HEK293T (cell line): ENCODE measurements at places on chromosomes 7 and 10.

DNA sequence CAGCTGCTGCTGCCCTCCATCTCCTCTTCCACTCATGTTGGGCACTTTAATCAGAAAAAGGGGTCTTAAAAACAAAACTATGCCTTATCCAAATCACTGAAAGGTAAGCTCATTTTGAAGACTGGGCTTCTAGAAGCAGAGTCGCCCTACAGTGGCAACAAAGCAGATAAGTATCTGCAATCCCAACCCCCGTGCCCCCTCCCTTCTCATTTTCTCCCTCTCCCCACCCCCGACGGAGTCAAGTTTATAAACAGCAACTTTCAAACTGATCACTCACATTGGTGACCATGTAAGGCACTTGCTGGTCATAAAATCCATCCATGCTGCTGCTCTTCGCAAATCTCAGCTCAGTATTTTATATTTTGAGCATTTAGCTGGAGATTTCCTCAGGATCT lies 738 bp downstream of the ETV1 start:
- DNase-seq: peak; percentile 8

DNA sequence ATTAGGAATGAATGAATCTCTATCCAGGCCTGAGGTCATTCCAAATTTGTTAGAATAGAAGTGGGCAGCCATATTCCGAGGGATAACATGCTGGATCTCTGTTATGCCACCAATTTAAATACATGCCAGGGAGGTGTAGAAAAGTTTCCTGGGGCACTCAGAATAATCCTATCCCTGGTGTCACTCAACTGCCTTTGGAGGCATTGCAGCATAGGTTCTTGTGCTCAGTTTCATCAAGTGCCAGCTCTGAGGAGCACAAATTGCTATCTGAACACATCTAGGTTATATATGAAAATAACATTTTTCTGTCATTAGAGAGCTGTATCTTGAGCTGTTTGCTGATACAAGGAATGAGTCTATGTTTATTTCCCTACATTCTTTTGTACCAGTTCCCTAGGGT lies 197.3 kb downstream of the CSTF2T start:
- no peak for DNase-seq

- no peak for DNase-seq
These were observed 47.3 kb downstream of the C10orf105 start for GRCh38 chr10:71671994-71672946.

DNA sequence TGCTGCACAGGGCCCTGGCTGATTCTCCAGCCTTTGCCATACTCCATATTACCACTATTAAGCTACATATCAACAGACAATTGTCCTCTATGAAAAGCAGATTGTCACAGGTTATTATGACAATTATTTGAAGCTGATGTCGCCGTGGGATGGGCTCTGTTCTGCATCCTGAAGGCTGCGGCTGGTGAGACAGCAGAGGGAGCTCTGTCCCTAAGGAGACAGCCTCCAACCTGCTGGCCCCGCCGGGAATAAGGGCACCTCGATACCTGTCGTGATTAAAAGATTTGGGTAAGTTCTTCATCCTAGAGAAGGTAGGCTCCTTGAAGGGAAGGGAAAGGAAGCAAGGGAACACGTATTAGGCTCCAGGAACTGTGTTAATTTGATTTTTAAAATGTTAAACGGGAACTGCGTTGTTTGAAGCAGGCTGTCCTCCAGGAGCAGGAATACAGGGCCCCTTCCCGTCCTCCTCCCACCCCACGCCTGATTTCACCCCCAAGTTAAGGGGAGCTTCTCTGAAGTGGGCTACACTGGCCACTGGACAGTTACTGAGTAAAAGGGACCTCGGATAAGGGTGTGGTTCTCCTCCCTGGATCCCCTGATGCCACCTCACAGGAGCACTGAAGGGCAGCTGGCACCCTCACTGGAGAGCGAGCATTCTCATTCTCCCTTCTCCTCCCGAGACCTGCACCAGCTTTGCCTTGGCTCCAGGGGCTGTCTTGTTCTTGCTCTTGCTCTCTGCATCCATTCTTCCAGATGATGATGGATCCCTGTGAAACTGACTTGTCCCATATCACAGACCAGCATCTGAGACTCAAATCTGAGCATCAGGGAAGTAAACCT lies 11.8 kb upstream of the TIAL1 start:
- DNase-seq: peak; percentile 63

- DNase-seq: peak; percentile 32
These were observed 126.4 kb upstream of the CCDC6 start for GRCh38 chr10:60032723-60033122.

GRCh38 chr7:72362246-72362645 lies 49.9 kb downstream of the CALN1 start:
- no peak for DNase-seq

DNA sequence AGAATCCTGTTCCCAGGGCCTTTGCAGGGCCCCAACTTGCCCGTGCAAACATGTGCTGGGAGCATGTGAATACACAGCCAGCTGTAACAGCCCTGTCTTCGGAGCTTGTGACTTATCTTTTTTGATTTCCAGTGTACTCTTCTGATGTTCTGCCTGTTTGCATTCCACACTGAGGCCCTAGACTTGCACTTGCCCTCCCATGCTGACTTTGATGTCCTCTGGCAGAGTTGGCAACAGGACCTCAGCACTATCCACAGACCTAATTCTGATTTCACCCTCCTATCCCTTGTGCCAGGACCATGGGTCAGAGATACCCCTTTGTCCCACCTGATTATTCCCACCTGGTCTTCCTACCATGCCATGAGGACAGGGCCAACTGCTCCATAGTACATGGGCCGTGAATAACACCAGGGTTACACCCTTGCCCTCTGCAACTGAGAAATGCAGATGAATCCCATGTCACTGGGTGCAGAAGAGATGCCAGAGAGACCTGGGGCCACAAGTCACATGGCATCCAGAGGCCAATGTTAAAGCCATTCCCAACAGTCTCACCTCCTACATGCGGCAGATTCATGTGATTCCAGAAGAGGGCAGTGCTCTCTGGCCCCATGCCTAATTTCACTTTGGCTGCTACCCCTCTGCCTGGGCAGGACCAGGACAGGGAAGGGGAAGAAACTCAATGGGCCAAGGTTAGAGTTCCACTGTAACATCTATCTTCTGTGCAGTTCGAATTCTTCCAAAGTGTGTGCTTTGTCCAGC lies 43.0 kb downstream of the SCRN1 start:
- DNase-seq: peak; percentile 44

DNA sequence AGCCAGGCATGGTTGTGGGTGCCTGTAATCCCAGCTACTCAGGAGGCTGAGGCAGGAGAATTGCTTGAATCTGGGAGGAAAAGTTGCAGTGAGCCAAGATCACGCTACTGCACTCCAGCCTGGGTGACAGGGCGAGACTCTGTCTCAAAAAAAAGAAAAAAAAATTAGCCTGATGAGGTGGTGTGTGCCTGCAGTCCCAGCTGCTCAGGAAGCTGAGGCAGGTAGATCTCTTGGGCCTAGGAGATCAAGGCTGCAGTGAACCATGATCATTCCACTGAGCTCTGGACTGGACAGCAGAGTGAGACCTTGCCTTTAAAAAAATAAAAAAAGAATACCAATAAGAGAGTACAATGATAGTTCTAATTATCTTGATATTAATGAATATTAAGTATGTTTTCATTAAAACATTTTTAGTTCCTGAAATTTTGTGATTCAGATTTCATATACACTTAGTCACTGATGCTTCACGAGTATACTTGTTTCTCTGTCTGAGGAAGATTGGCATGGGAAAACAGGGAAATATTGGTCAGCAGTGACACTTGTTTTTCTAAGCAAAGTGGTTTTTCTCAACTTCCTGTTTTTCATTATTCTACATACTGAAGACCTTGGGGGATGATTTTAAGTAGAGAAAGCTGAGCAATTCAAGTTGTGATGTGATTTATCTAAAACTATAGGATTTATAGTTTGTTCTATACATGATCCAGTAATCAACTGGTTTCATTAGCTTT lies 76.8 kb downstream of the ADK start:
- DNase-seq: no peak

DNA sequence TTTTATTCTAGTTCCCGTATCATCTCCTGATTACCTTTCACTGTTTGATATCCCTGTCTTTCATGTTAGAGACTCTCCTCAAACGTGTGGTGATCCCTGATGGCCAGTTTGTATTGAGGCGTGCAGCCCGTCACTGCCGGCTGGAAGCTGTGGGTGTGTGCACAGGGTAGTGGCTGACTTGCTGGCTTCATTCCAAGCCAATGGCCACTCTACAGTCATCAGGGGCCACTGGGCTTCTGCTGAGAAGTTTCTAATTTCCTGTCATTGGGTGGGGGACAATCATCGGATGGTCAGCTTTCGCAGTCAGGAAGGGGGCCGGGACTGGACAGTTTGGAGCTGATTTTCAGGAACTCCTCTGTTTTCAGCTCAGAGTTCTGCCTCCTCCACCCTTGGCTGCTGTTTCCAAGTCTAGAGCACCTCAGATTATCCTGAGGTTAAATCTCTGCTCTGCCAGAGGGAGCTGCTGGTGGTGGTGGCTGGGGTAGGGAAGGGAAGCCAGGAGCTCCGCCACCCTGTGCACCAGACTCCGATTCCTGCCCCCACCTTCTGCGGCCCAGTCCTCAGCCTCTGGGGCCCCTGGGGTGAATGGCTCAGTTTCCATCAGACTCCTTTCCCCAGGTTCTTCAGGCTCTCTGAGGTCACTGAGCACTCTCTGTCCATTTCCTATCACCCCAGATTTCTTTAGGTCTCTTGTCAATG lies 34.9 kb downstream of the BAIAP2L1 start:
- no peak for DNase-seq

DNA sequence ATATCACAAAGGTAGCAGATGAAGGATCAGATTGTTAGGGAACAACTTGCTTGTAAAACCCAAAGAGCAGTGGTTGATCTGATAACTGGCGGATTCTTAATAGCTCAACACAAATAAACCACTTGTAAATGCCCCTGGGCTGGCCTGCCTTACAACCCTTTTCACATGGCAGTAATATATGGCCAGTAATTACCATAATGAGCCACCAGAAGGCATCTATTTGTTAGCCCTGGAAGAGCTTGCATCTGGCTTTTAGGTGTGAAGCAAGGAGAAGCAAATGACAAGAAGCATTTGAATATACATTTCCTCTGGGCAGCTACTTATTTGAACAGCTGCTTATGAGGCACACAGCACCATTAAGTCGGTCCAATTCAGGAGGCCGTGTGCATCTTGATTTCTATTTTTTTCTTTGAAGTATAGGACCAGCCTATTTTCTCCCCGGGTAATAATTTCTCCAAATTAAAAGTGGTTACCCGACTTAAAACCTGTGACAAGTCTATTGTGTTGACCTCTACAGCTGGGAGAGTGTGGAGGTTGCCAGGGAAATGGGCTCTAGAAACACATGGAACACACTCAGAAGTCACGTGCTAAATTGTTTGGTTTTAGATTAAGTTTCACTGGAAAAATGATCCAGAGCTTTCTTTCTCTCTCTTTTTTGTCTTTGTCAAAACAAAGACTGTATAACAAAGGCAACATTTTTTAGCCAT lies 113.4 kb downstream of the SEM1 start:
- peak; percentile 45 for DNase-seq

DNA sequence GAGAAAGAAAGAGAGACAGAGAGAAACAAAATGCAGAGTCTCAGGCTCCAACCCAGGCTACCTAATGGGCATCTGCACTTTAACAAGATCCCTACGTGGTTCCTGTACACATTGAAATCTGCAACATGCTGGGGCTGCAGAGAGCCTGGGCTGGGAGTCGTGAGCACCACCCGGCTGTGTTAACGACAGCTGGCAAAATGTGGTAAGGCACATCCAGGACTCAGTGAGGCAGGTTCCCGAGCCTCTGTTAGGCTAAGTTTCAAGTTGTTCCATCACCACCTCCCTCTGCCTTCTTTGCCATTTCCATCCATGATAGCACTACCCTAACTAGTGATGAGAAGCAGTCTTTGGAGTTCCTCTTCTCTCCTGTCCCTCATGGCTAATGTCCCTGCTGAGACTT lies 1.4 kb downstream of the AKR1B10 start:
- no peak for DNase-seq

DNA sequence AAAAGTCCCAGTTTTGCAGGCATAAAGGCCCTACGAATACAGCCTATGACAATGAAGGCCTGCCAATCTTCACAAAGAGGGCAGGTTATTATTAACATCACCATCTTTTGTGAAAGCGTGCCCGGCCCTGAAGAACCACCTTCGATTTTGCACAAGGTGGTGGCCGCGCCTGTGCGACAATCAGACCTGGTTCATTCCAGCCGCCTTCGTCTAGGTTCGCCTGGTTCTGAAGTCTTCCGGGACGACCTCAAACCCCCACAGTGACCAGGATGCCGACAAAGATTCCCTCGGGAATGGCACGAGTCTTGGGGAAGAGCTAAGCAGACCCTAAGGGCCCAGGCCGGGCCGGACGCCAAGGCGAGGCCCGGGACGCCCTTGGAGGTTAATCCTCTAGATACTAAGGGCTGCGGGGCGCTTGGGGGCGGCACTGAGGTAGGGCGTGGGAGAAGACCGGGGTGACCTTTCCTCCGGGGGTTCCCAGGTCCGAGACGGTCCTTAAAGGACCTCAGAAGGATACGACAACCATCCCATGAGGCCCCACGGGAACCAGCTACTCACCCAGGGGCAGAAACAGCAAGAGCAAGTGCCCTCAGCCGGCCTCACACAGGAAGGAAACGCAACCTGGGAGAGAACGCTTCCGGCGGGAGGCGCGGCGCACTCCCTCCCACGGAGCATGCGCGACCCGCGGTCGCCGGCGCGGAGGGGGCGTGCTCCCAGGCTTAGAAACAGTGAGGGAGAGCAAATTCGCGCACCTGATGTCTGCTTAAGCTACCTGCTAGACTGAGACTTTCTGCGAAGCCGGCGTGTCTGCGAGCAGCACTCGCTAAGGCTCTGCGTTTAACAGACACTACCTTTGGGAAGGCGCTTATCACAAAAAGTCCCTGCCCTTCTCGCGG lies at the start of gene ATAD1:
Gene ATAD1 (minus strand): TSS at position 618 of the 896 bp plus-strand sequence. CDS start 3,627 bp downstream, outside the sequence.
- DNase-seq: peak; percentile 91

DNA sequence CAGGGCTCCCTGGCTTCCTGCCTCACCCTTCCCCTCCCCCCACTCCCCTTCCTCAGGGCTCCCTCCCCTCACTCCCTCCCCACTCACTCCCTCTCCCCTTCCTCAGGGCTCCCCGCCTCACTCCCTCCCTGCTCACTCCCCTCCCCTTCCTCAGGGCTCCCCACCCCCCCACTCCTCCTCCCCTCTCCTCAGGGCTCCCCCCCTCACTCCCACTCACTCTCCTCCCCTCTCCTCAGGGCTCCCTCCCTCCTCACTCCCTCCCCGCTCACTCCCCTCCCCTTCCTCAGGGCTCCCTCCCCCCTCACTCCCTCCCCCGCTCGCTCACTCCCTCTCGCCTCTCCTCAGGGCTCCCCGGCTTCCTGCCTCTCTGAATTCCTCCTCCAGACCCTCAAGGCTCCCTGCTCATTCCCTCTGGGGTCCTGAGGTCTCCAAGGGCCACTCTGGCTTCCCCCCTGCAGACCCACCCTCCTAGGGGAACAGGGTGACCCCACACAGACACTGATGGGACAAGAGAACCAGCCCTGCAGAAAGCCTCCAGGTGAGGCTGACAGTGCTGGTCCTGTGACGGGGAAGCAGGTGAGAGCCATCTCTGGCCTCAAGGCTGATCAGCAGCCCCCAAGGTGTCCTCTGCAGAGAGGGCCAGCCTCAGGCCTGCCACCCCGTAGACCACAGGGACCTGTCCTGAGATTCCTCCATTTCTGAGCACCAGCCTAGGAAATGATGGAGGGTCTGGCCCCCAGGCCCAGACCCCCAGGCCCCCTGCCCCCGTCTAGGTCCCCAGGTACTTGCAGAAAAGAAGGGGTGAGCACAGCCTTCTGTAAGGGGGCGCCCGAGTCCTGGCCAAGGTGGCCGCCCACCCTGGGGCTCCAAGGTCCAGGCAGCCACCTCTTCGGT lies 47.2 kb downstream of the PWWP2B start:
- DNase-seq: no peak

- DNase-seq: no peak
These were observed 32.4 kb downstream of the TRIM8 start for GRCh38 chr10:102676534-102677315.

GRCh38 chr10:44206127-44206818 lies 178.6 kb downstream of the CXCL12 start:
- no peak for DNase-seq

- no peak for DNase-seq
These were observed 8.8 kb downstream of the ZNF503 start for GRCh38 chr10:75392744-75393143.
